ENCODE measurements at places on chromosomes 2 and 18.

DNA sequence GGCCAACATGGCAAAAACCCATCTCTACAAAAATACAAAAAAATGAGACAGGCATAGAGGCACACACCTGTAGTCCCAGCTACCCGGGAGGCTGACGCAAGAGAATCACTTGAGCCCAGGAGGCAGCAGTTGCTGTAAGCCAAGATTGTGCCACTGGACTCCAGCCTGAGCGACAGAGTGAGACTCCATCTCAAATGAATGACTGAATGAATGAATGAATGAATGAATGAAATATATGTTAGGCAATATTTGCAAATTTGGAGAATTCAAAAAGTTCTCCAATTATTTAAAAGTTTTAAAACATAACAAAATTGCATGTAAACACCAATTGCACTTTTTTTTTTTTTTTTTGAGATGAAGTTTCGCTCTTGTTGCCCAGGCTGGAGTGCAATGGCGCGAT is 61.7 kb downstream of the STRN start:
- no peak for DNase-seq

- DNase-seq: no peak
These were observed 193.9 kb downstream of the EIPR1 start for GRCh38 chr2:3183766-3184165.

DNA sequence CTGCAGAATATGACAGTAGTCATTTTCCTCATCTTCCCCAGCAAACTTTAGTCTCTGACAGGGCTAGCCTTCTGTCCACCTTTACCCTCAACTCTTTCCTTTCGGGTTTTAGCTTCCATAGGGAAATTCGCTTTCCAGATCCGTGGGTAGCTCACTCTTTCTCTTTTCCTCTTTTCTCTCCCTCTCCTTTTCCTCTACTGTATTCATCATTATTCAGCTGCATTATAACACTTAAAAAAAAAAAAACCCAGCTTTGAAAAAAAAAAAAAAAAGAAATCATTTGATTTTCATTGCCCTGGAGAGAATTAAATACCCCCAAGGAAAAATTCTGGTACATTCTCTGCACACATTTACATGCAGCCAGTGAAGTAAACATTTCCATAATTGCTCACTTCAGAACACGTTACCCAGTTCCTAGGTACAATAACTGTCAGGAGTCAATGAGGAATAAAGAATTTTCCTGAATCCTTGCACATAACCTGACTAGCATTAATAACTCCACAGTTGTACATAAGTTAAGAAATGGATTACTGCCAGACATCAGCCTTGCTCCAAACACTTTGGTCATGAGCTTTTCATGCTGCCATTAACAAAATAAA is 63.5 kb downstream of the ZNF521 start:
- no peak for DNase-seq

- peak; percentile 50 for DNase-seq
These were observed 217.2 kb downstream of the LDLRAD4 start for GRCh38 chr18:13435586-13436333.

GRCh38 chr2:21620771-21621170 is 497.0 kb downstream of the TDRD15 start:
- DNase-seq: no peak

- no peak for DNase-seq
These were observed 26.8 kb upstream of the NABP1 start for GRCh38 chr2:191650896-191651773.

- DNase-seq: no peak
These were observed 219.5 kb upstream of the TANK start for GRCh38 chr2:160940699-160941098.

DNA sequence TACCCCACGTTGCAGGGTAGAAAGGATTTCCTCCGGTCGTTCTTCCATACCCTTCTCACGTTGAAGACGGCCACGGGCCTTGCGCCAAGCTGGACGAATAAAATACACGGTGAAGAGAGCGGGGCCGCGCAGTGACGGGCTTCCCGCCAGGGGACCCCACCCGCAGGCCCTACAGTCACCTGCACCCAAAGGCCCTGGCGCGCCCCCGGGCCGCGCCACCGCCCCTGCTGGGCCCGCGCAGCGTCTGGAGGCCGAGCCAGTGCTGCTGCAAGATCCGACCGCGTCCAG is 199 bp downstream of the FBXO15 start:
- DNase-seq: no peak

- DNase-seq: no peak
These were observed 9.2 kb downstream of the RAB10 start for GRCh38 chr2:26043109-26043508.

- peak; percentile 98 for DNase-seq
These were observed 92.7 kb upstream of the PARD3B start for GRCh38 chr2:204452464-204453023.

GRCh38 chr2:174334781-174335251 is at the start of gene SP9:
Gene SP9 (plus strand): TSS chr2:174334954. CDS start chr2:174335093, 139 bp downstream.
- DNase-seq: no peak

DNA sequence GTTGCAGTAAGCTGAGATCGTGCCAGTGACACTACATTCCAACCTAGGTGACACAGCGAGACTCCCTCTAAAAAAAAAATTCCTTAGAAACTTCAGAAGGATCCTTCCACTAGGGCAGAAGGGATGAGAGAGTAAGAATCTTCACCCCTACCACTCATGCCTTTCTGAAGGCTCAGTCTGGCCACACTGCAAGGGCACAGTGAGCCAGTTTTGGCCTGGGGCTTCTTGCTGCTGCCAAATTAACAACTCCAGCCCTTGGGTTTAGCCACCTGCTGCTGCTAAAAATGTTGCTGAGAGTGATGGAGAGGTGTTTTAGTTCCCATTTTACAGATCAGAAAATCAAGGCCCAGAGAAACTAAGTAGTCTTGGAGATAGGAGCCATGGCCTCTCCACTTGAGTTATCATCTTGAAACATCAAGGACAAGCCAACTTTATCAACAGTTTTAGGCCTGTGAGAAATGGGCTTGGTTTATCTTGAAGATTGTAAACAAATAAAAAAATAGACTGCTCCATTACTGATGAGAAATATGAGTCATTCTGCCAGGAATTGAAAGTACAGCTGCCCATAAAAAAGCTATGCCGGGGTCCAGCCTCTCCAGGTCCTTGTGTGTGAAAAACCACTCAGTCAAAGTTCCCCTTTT is 31.9 kb upstream of the CASP8 start:
- no peak for DNase-seq

DNA sequence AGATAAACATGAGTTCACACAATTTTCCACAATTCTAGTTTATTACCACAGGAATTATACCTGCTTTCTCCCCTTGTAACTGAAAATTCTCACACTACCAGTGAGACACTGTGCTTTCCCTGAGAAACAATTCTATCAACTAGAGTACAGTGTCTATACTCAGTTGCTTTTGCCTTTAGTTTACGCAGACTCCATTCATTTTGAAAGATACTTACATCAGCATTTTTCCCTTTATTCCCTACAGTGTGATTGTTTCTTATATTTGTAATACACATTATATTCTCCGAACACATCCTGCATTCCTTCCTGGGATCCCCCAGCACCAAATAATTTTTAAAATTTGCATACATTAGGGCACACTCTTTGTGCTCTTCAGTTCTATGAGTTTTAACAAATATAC is 1455.5 kb downstream of the SUCLG1 start:
- no peak for DNase-seq

DNA sequence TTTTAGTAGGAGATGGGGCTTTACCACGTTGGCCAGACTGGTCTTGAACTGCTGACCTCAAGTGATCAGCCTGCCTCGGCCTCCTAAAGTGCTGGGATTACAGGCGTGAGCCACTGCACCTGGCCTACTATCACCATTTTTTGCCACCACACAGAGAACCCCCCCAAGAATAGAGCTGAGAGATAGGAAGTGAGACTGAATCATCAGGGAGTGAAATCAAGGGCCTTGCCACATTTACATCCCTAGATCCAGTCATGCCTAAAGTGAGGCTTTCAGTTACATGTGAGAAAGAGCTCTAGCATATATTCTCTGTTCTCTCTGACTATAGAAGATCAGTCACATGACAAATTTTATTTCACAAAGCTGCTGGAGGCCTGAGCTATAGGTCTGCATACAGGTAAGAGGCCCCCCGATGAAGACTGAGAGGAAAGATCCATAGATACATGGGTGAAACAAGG is 28.0 kb upstream of the KCMF1 start:
- no peak for DNase-seq

GRCh38 chr2:103174711-103175110 is 412.9 kb downstream of the TMEM182 start:
- DNase-seq: no peak

GRCh38 chr2:108585436-108585835 is 51.2 kb downstream of the LIMS1 start:
- no peak for DNase-seq

DNA sequence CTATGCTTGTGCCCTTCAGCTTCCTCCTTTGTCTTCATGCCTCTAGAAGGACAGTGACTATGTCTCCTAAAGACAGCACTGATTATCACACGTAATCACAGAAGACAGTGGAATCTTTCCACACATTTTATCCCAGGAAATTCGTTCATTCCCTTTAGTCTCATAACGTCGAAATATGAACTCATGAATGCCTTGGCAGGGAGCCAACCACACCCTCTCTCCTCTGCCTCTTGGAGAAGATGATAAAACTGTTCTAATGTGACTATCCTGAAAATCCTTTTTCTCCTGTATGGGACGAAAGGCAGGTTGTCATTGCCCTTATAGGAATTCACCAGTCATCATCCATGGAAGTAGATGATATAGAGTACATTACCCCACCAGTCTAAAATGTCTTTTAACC is 726.6 kb upstream of the FANCL start:
- DNase-seq: no peak

Data from pulmonary artery endothelial cell (primary cell).